ENCODE measurements at places on chromosomes 6 and 20.
A peak's percentile ranks its signal among the peaks of the same experiment; 100 is the strongest.

DNA sequence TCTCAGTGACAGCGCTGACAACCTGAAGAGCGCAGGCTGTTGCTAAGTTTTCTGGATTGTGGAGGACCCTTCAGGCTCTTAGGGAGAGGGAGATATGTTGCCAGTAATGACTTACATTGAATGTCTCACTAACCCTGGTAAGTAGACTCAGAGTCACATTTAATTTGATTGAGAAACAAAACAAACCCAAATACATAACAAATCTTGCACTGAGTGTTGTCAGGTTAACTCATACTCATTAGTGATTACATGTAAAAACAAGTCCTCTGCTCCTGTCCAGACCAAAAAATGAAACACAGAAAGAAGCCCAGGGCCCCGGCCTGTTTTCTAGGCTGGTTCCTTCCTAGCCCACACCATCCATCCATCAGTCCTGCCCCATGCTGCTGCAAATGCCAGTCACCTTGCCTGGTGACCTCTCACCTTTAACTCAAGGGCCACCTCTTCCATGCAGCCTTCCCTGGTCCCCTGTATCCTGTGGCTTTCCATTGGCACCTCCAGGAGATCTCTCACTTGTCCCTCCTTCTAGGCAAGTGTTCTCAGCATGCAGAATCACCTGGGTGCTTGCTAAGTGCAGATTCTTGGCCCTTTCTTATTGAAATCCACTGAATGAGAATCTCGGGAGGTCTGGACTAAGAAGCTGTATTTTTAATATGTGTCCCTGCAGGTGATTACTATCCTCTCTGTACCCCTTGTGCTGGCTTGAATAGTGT lies 34.7 kb upstream of the ERVFRD-1 start:
- DNase-seq, result no peak

- DNase-seq, result peak; percentile 28
These were observed 1.1 kb upstream of the BEND3 start for GRCh38 chr6:107116328-107116892.

GRCh38 chr6:93341900-93342613 lies 77.3 kb downstream of the EPHA7 start:
- DNase-seq, result no peak

- peak; percentile 66 for DNase-seq
These were observed 118.3 kb downstream of the SLX4IP start for GRCh38 chr20:10553326-10553984.

GRCh38 chr6:43061861-43062260 lies 2.4 kb downstream of the KLC4 start:
- DNase-seq, result no peak

- DNase-seq, result no peak
These were observed 54.8 kb downstream of the RNF182 start for GRCh38 chr6:13979284-13980171.

DNA sequence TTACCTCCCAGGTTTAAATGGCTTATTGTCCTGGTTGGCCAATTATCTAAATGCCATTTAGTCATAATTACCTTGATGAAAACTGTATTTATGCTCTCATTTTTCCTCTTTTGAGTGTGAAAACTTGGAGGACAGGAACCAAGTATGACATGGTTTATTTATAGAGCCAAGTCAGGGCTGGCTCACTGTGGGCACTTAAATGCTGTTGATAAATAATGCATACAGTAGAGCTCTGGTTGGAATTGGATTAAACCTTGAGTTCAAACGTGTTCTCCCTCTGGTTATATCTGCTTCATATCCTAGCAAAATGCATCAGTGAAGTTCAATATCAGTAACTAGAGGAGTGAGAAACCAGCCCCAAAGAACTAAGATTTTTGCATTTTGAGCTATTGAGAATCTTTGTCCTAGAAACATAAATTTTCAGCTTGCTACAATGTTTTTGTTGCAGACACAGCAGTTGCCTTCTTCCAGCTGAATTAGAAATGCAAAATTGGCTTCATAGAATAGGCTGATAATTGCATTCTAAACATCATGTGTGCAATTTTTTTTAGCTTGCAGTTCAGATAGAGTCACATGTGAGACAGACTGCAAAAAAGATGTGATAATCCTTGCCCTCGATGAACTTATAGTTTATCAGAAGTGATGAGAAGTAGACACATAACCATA lies 255.8 kb downstream of the BTBD3 start:
- no peak for DNase-seq

DNA sequence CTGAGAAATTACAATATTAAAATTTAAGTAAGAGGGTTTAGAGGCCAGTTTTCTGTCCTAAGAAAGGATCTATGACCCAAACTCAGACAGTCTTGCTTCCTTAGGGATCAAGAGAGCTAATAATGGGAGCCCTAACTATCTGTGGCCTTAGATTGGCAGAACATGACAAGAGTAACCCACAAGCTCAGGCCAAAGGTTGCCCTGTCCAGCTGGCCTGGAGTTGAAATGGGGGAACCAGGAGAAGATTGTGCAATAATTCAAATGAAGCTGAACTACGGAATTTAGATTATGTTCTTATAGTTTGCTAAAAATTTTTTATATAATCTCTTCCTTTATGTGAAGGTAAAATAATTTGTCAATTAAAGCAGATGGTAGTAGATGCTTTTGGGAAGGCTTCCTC lies 26.4 kb downstream of the LAMA4 start:
- no peak for DNase-seq

DNA sequence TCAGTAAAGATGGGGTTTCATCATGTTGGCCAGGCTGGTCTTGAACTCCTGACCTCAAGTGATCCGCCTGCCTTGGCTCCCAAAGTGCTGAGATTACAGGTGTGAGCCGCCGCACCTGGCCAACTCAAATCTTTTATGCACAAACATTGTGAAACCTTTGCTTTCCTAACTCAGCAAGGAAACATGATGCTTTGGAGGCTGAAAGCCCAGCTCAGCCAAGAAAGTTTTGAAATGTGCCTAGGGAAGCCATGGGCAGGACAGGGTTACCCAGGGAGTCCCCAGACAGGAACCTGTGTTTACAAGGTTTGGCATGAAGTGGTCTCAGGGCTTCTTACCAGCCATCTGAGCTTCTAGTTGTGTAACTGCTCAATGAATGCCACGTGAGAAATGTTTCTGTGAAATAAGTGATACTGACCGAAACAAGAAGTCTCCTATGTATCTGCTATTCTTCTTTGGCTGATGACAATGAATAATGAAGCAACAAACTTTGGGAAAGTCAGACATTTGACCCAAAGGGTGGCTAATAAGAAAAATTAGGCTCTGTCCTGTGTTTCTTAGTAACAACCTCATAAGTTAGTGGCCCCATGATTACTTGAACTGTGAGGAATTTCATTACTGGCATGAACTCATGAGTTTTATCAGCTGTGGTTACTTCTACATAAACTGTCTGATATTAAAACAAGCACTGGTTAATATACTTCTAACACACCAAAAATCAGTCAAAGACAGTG lies 163.5 kb downstream of the KIF6 start:
- DNase-seq, result no peak
